ENCODE measurements at places on chromosomes 7 and 10.

GRCh38 chr7:128100225-128100948 lies 69.2 kb upstream of the LRRC4 start:
- DNase-seq, result no peak

GRCh38 chr7:51279391-51280023 lies 37.1 kb downstream of the COBL start:
- DNase-seq, result no peak

DNA sequence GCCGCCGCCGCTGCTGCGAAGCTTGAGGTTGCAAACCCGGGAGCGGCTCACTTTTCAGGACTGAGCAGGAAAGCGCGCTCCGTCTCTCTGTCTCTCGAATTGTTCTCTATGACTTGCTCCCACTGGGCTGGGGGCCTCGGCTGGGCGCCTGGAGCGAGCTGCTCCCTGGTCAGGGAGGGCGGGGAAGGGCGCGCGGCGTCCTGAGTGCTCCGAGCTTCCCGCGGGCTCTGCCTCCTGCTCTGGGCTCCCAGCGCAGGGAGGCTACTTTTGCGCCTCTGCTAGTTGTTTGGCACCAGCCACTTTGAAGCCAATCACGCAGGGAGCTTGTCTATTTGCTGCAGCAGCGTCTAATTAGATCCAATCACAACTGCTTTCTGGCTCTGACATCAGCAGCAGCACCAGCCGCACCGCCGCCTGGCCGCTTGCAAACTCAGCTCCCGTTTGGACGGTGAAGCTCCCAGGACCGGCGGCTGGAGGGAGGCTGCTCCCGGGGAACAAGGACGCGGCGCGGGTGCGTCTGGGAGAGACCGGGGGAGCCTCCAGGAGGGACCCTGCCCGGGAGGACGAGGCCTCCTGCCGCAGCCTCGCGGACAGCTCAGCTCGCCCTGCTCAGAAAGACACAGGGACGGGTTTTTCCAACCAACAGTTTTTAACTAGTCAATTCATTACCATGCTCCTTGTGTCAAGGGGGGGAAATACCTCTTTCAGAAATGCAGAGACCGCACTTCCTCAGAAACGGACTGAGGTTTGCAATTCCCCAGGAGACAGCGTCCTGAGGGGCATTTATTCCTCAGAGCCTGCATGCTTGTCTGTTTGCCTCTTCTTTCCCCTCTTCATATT lies at the start of gene ADARB2:
Gene ADARB2 (minus strand): TSS at position 304 of the 840 bp plus-strand sequence.
- DNase-seq, result no peak

DNA sequence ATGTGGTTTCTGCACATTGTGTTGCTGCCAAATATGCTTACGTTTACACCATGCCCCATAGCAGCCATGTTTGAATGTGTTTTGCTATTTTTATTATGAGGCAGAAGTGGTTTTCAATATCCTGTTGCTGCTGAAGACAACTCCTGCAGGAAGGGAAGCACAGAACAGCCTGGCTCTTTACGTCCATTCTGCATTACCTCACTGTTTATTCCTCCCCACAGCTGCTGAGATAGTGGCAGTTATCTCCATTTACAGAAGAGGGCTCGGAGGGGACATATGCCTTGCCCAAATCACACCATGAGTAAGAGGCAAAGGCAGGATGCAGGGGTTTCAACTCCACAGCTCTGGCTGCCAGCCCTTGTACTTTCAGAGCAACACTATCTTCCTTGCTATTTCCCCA lies 35.3 kb downstream of the PLPP4 start:
- no peak for DNase-seq

GRCh38 chr10:80966326-80966986 lies 428.8 kb downstream of the SH2D4B start:
- no peak for DNase-seq

DNA sequence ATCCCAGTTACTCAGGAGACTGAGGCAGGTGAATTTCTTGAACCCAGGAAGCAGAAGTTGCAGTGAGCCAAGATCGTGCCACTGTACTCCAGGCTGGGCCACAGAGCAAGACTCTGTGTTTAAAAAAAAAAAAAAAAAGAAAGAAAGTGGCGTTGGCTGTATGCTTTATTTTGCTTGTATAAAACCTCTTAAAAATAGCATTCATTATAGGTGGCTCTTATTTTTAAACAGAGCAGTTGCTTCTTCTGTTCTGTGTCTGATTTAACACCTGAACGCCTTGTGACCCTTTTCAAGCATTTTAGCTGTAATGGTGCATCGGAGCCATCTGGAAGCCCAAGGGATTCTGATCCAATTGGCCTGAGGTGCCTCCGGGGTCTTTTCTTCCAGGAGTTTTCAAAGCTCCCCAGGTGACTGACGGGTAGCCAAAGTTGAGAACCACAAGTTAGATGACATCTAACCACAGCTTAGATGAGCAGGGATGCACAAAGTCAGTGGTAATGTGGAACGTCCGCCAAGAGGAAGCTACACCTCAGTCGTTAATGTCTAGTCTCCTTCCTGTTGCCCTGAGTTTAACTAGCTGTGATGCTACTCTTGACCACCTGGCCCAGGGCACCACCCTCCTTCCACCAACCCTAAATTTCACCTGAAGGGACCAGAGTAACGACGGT lies 274.6 kb upstream of the KLF6 start:
- DNase-seq, result no peak

DNA sequence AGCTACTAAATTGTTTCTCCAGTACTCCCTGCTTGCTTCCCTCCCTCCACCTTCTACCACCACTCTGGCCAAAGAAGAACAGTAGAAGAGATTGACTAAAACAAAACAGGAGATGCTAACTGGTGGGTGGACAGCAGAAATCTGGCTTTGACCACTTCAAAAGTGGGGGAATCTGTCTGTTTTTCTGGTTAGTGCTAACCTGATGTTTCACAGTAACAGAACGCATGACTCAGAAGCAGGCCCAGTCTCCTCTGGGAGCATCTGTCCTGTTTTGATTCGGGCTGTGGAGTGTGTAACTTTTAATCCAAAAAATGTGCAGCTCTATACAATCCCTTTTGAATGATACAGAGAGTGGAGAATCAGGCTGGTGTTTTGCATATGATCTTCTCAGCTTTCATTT lies 32.7 kb upstream of the ZNF438 start:
- DNase-seq, result no peak
